ENCODE measurements at places on chromosomes 5 and 9.

GRCh38 chr5:73513996-73514395 lies 15.8 kb downstream of the BTF3 start:
- no peak for DNase-seq

DNA sequence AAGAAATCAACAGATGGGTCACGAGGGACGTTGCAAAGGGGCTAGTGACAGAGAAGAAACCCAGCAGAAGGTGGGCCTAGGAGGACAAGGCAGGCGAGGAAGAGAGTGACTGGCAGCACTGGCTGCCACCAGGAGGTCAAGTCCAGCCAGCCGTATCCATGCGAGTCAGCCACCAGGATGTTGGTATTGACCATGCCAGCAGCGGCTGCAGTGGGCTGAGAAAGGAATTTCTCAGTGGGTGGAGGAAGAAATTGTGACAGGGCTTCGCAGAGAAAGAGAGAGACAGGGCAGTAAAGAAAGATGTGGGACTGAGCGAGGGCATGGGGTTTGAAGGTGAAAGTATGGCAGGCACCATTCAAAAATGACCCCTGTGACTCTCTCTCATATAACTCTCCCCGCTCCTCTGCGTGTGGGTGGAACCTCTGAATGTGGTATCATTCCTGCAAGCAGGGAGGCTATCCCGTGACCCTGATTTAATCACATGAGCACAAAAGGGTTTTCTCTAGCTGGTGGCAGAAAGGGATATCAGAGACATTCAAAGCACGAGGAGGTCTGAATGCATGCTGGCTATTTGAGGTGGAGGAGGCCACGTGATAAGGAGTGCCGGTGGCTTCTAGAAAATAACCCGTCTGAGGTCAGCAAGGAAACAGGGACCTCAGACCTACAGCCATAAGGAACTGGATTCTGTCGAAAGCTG lies 45.4 kb upstream of the FBXW11 start:
- no peak for DNase-seq

DNA sequence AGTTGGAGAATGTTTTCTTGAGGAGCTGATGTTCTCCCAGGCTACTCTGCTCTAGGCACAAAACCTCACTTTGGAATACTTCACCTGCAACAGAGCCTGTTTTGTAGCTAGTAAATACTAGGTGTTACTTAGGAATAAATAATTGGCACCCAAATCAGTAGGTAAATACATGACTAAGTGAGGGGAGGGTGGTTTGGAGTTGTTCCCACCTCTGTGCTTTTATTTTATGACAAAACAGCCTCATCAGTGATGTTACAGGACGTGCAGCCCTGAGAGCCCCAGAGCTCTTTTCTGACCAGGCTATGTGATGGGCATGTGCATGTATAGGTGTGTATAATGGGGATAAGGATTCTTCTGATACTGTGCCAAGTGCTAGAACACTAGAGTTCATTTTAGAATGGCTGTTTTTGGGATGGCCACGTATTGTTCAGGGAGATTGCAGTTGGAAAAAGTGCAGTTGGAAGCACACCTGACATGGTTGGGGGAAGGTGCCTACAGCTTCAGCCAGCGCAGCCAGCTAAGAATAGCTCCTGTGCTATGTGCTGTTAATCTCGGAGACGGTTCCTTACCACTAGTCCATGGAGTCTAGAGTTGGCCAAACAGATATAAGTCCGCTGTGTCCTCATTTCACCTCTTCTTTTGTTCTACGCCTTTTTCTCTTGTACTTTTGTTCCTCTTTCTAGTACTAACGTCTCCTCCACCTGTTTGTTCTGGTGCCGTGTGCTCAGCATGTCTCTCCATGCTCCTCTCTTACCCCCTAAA lies 284.7 kb downstream of the FANCC start:
- DNase-seq = no peak

GRCh38 chr5:81842795-81843398 lies 92.0 kb upstream of the SSBP2 start:
- DNase-seq = no peak

- no peak for DNase-seq
These were observed 70.0 kb downstream of the LMNB1 start for GRCh38 chr5:126846744-126847455.

DNA sequence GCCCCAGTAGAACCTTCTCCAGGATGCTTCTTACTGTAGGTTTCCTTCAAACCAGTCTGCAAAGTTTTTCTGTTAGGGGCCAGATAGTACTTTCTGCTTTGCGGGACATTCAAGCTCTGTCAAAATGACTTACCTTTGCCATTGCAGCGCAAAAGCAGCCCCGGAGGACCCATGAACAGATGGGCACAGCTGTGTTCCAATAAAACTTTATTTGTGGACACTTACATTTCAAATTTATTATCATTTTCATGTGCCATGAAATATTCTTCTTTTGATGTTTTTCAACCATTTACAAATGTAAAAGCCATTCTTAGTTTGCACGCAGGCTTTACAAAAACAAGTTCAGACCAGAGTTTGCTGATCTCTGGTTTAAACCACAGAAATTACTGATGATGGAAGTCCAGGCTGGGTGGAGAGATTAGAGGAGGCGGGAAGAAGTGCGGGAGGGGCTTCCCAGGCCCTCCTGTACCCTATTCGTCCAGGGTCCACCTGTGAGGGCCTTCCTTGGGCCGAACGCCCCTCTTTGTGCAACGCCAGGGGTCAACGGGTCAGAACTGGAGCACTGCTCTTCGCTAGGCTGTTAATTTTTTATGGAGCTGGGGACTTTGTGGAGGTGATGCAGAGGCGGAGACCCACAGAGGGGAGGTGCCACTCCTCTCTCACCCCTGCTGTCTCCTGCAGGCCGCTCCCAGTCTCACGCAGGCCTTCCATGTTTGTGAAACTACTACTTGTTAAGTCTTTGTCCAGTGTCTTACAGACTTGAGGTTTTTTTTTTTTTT lies 7.6 kb upstream of the ASS1 start:
- DNase-seq = no peak

DNA sequence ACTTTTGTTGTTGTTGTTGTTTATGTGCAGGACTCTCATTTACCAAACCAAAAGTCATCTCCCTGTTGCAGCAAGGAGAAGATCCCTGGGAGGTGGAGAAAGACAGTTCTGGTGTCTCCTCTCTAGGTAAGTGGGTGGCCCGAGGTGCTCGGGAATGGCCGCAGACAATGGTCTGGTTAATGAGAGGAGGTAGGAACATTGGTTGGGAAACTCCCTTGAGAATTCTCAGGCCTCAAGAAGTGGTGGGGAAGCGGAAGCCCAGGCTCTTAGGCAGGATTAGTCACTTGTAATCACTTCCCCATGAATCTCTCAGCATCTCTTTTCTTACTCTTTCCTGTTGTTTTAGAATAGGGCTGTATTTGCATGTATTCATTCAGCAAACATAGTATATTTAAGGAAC lies 7.2 kb downstream of the ZNF354B start:
- no peak for DNase-seq

DNA sequence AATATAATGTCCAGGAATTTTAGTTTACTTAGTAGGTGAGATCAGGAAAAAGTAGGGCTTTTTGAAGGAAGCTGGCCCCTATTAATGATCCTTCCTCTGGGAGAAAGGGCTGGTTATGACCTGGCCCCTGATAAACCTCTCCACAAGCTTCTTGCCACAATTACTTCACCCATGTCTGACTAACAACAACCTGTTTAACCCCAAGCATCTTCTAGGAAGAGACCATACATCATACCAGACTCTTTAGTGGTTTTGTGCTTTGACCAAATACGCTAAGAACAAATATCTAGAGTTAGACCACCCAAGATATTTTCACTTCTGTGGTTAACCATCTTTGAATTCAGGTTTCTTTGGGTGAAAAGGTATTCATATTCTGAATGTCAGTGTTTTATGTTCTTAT lies 174.0 kb upstream of the SLC27A6 start:
- DNase-seq = no peak

DNA sequence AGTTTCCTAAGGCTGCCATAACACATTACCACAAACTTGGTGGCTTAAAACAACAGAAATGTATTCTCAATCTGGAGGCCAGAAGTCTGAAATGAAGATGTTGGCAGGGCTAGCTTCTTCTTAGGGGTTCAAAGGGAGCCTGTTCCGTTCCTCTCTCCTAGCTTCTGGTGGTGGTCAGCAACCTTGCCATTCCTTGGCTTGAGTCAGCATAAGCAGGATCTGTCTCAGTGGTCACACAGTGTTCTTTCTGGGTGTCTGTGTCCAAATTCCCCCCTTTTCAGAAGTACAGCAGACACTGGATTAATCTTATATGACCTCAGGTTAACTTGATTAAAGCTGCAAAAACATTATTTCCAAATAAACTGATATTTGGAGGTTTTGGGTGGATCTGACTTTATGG lies 2.1 kb upstream of the OSMR start:
- DNase-seq = no peak

DNA sequence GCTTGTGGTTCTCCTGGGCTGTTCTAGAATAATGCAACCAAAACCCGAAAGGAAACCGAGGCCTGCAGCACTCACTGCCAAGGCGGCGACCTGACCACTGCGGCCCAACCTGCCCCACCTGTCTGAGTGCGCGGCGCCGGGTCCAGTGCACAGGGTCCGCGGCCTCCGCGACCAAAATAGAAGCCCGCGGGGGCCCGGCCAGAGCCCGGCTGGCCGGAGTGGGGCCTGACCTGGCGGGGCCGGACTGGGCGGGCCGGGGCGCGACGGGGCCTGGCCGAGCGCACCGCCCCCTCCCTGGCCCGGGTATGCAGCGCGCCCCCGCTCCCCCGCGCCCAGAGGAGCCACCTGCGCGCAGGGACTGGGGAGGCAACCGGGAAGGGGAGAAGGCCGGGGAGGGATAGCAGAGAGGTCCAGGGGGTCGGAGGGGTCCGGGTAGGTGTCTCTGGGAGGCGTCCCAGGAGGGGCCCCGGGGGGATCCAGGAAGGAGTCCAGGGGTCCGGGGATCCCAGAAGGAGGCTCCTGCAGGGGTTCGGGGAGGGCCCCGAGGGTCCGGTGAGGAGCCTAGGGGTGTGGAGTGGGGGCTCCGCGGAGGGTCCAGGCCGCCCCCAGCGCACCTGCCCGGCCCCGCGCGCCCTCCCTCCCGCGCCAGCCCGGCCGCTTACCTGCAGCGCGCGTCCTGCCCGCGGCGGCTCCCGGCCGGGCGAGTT lies 503 bp downstream of the SEMA4D start:
- DNase-seq = no peak
